Dermis blood vessel endothelial cell (primary cell): ENCODE measurements at places on chromosomes 1 and 21. TPM values are rescaled to one million over a fixed set of nuclear protein-coding genes. Genes with fewer than 3 reads are reported as not detected.

RHOU gene
- total RNA-seq: 17.5 and 26.3 TPM in 2 replicates

CFHR4 gene
- total RNA-seq: not detected in 2 replicates

GRCh38 chr1:162466797-162467196 lies 30.8 kb upstream of the UHMK1 start:
- DNase-seq: no peak

ELAPOR1 gene
- total RNA-seq: under 0.01 and 0.37 TPM in 2 replicates

DNA sequence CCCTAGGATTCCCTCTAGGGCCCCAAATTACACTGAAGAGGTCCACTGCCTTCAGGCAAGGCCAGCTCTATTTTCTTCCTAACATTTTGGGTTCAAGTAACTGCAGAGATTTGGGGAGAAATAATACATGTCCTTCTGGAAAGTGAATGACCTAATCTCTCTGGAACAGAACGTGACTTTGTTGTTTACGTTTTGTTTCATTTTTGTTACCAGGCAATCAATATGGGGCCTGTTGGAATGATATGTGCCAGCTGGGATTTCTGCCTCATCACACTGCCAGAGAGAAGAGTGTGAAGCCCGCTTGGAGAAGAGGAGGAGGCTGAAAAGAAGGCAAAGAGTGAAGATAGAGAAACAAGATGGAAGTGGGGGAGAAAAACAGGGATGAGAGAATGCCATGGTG lies 116.7 kb downstream of the FASLG start:
- no peak for DNase-seq

DNA sequence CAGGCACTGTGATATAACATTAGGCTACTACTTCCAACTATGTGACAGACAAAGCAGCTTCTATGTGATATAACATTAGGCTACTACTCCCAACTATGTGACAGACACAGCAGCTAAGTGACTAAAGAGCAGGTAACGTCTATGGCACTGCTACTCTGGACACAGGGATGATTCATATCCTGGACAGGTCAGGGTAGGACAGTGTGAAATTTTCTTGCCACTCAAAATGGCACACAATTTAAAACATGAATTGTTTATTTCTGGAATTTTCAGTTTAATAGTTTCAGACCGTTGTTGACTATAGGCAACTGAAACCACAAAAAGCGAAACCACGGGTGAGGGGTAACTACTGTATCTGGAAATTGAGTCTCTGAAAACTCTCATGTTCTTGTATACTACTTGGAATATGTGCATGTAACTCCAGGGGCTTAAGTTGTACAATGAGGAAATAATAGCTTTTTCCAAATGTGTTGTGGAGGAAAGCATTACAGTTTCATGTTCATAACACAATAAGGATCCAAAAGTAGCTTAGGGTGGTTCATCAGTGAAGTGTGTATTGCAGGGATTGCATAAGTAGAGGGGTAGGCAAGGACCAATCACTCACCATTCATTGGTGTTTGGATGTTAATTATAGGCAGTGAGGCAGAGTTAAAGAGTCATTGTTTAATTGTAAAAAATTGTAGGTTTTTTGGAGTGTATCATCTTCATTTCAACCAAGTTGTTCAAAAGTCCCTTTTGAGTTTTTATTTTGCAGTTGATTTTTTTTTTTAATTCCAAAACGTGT lies 5.3 kb downstream of the DTL start:
- peak; percentile 52 for DNase-seq

DNA sequence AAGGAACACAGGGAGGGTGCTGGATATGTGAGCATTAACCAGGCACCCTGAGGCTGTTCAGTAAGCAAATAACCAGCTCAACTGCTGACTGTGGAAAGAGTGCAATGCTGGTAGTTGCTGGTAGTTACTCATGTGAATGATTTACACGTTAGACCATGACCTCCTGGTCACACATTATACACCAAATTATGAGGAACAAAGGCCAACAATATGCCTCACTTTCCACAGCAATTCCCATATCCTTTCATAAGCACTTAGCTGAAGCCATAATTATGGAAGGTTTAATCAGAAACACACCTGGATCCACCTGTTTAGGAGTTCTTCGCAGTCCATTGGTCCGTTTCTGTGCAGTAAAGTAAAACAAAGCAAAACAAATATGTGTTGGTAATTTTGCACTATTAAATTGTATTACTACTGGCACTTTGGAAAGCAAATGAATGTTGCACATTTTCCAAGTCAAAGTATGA lies 281.8 kb downstream of the VAV3 start:
- no peak for DNase-seq

MANEAL gene
- total RNA-seq: 1.0 TPM in 2 replicates

HPCA gene
- 0.05 TPM in 1 of 2 replicates, not detected in the other for total RNA-seq

DNA sequence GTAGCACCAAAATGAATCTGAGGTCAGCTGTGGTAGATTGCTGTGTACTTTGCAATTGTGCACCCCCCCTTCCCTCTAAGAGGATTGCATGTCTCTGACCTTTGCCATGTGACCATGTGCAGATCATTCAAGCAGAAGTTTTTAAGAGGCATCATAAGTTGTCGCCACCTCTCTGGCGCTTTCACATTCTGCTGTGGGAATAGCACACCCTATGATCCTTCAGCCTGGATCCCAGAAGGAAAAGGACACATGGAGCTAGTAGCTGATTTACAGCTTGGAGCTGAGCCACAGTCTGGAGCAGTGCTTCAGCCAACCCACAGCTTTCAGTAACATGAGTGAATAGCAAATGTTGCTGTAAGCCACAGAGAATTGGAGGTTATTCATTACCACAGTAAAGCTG lies 158.5 kb downstream of the TSEN15 start:
- DNase-seq: no peak

DNA sequence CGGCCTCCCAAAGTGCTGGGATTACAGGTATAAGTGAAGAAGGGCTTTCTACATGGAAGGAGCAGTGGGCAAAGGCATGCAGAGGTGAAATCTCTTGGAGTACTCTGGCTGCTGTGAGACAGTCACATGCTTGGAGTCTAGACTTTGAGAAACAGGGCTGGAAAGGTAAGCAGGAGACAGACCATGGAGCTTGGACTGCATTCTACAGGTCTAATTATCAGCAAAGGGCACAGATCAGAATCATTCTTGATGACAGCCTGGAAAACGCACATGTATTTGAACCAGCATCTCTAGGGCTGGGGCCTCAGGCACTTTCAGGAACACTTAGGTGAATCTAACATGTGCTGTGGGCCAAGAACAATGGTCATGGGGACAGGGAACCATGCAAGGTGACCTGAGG lies 7.3 kb upstream of the PRELP start:
- no peak for DNase-seq

OR2L5 gene
- not detected in 2 replicates for total RNA-seq

- peak; percentile 59 for DNase-seq
These were observed 16.4 kb upstream of the MTF1 start for GRCh38 chr1:37875833-37876232.

LEMD1 gene
- not detected in 2 replicates for total RNA-seq

DNA sequence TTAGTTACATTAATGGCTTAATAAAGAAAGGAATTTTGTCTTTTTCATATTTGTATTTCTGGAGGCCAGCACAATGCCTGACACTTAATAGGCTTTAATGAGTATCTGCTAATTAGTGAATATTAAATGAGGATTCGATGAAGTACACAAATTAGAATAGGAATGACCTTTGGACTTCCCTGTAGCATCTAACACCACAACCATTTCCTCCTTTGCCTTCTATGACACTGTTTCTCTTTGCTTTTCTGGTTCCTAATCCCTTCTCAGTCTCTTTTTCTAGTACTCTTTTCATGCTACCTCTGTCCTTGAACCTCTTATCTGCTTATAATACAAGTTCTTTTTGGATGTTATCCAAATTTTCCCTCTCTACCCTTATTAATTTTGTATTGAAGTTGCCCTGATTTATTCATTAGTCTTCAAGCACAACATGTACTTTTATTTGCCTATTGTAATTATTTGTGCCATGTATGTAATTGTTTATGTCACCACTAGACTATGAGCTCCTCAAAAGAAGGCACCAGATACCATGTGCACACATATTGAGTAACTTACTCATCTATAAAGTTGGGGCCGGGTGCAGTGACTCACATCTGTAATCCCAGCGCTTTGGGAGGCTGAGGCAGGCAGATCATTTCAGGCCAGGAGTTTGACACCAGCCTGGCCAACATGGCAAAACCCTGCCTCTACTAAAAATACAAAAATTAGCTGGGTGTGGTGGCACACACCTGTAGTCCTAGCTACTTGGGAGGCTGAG lies 23.8 kb downstream of the RPS27 start:
- DNase-seq: no peak

- DNase-seq: no peak
These were observed 255.1 kb downstream of the NFIA start for GRCh38 chr1:61337441-61337951.

CLCA1 gene
- total RNA-seq: not detected in 2 replicates

GUCA2B gene
- total RNA-seq: not detected in 2 replicates

DNA sequence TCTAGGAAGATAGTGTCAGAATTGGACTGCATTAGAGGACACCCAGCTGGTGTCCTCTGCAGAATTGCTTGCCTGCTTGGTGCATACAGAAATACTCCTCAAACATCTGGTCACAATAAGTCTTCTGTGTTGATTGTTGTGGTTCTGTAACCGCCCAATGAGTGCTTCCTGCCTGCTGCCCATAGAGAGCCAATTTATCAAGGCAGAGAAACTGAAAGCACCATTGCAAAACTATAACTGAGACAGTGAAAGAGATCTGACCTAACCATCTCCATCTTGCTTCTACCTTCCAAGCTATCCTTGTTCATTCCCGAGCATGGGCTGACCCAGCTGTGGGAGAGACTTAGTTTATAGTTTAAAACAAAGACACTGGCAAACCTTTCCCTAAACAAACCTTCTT lies 462.4 kb upstream of the RGS18 start:
- DNase-seq: no peak

GRCh38 chr21:44850208-44850800 lies 23.2 kb downstream of the PTTG1IP start:
- no peak for DNase-seq

FCRL2 gene
- total RNA-seq: not detected in 2 replicates

TXLNA gene
- 83.7 and 93.6 TPM in 2 replicates for total RNA-seq

DNA sequence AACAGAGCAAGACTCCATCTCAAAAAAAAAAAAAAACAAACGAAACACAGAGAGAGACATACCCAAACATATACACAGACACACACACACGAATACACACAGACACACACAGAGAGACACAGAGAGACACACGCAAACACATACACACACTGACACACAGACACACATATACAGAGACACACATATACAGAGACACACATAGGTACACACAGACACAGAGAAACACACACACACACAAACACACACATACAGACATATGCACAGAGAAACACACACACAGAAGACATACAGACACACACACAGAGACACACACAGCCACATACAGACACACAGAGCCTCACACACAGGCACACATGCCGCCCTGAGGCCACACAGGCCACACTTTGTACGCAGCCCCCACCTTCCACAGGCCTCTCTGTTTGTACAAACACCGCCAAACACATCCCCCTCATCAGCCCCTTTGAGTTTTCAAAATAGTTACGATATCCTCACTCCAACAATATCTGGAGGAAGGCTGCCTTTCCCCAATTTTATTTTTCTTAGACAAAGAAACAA lies 57.5 kb upstream of the ABCG1 start:
- no peak for DNase-seq

- no peak for DNase-seq
These were observed 12.2 kb downstream of the THBS3 start for GRCh38 chr1:155195201-155196102.

SOX13 gene
- 15.3 and 23.0 TPM in 2 replicates for total RNA-seq

SUSD4 gene
- total RNA-seq: 0.05 and 0.17 TPM in 2 replicates

GRCh38 chr21:45228171-45228641 lies 59.5 kb downstream of the POFUT2 start:
- peak; percentile 40 for DNase-seq

DNA sequence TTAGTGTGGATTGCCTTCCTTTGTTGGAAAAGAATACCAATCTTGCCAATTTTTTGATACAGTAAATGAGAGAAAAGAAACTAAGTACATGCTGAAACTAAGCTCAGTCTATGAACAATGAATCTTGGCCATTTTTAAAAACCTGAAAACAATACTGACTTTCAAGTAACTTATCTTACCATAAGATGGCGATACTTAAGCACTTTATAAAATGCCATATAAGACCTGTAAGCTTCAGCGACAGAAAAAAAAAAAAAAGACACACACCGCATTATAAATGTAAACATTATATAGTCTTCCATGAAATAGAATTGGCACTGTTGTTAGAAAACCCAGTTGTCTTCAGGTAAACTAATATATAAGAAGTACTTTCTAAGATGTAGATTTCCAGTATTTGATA lies 3.0 kb downstream of the OLFM3 start:
- DNase-seq: no peak

ATP1A2 gene
- total RNA-seq: not detected in 2 replicates

DNA sequence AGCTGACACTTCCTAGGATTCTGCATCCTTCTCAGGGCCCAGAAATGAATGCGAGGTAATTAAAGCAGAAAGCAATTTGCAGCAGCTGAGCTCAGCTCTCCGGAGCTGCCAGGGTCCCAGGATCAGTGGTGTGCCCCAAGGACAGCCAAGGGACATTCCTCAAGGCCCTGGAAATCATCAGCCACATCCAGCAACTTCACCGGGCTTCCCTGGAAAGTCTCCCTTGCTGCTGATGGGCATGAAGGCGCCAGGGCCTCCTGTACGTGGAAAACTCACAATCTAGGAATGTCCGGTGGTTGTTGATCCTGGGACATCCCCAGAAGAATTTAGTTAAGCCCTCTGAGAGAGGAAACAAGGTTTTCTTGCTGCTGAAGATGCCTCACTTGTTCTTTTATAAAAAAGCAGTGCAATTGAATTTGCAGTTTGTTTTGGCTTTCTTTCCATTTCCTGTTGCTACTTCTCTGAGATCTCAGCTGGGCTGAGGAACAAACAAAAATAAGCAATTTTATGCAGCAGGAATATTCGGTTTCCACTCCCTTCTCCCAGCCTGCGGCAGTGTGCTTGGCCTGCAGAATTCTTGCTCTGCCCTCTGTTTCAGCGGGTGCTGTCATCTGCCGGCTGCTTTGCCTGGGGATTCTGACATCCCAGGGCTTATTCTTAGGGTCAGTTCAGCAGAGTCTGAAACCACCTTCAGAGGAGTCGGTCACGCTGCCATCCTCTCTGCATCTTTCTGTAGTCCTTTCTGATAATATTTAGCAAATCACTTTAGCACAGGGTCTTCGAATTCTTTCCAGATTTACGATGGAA lies 85.9 kb downstream of the TCP10L start:
- DNase-seq: peak; percentile 84

CFAP74 gene
- total RNA-seq: not detected in 2 replicates

GRCh38 chr1:89440911-89441310 lies 77.1 kb downstream of the GBP6 start:
- DNase-seq: no peak

- no peak for DNase-seq
These were observed 17.6 kb downstream of the UTP25 start for GRCh38 chr1:209845408-209845725.

GRCh38 chr1:55623311-55623710 lies 408.1 kb upstream of the USP24 start:
- DNase-seq: no peak
